Stimulated activated CD8-positive, alpha-beta memory T cell treated with anti-CD3 and anti-CD28 coated beads, Interleukin-2, amount 100 ng/mL, for 1 hour (primary cell): ENCODE measurements at places on chromosomes 2 and 18.

DNA sequence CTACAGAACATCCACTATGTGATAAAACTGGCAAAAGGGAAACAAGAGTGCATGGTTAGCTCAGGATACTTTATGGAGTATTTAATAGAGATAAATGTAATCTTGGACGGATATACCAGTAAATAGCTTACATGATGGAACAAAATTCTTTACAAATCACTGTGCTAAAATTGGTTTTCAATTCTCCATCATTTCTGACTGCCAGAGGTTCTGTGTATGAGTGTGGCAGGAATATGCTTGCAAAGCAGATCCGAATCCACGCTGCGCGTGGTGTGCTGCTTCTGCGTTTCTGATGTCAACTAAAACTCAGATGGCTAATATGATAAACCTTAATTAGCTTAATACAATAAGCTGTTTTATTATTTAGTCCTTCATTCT lies 2.1 kb downstream of the ZNF532 start:
- no peak for DNase-seq

GRCh38 chr2:129760669-129761068 lies 218.8 kb upstream of the RAB6C start:
- no peak for DNase-seq

- no peak for DNase-seq
These were observed 196.0 kb upstream of the HDAC4 start for GRCh38 chr2:239596792-239597191.

DNA sequence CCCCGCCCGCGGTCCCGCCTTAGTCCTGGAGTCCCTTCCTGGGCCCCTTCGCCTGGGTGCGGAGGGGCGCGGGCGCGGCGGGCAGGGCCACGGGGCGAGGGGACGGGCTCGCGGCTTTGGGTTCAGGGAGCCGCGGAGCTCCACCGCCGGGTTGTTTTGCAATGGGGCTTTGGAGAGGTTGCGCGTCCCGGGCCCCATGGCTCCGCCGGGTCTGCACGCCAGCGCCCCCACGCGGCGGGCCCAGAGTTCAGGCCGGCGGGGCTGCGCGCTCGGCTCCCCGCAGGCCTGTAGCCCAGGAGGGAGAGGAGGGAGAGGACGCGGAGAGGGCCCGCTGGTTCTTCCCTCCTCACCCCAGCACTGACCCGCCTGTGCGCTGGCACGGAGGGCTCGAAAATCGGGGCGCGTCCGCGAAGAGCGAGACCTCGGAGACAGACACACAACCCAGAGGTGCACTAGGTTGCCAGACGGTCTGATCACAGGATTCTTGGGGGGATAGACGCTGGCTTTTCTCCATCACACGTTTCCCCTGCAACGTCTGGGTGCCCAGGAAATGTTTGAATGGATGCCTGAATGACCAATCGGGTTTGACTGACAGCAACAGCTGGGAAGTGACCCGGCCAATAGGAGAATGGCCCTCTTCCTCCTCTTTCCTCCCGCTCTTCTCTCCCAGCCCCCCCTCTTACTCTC lies 4.9 kb upstream of the SIX2 start:
- DNase-seq, result no peak

- no peak for DNase-seq
These were observed 150.7 kb upstream of the RAB6C start for GRCh38 chr2:129828792-129829191.

GRCh38 chr2:177296040-177296439 lies 31.5 kb upstream of the NFE2L2 start:
- DNase-seq, result no peak

DNA sequence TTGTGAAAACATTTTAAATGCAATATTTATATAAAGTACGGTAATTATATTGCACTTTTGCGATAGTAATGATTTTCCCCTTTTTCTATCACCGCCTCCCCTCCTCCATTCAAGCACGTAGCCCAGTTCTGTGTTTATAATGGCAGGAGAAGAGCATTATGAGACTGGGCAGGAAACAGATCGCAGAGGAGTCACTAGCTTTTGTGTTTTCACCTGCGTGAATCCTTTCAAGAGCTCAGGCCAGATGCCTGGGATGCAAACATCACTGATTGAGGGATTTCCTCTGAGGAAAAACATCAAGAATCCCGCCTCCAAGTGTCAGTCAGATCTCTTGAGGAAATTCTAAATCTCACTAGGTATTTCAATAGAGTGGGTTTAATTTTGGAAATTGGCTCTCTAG lies 178.4 kb upstream of the FN1 start:
- DNase-seq, result no peak

GRCh38 chr2:160647967-160648685 lies 154.5 kb upstream of the RBMS1 start:
- no peak for DNase-seq

DNA sequence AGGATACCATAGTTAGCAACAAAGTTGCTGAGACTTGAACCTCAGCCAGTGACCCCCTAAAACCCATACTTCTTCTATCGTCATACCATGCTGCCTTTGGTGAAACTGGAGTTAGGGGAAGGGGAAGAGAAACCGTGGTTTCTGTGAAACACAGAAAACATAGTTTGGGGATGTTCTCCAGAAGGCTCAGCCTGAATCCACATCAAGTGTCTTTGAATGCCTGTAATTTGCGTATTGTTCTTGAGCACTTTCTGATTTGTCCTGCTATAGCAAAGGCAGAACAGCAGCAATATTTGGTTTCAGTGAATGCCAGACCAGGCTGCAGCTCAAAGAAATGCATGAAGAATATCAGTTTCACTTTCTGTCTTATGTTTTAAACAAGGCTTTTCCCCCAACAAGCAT lies 258.7 kb downstream of the TTC32 start:
- no peak for DNase-seq

- no peak for DNase-seq
These were observed 105.2 kb downstream of the CCDC85A start for GRCh38 chr2:56288838-56289580.

- DNase-seq, result no peak
These were observed 76.0 kb downstream of the UXS1 start for GRCh38 chr2:106117882-106118684.

DNA sequence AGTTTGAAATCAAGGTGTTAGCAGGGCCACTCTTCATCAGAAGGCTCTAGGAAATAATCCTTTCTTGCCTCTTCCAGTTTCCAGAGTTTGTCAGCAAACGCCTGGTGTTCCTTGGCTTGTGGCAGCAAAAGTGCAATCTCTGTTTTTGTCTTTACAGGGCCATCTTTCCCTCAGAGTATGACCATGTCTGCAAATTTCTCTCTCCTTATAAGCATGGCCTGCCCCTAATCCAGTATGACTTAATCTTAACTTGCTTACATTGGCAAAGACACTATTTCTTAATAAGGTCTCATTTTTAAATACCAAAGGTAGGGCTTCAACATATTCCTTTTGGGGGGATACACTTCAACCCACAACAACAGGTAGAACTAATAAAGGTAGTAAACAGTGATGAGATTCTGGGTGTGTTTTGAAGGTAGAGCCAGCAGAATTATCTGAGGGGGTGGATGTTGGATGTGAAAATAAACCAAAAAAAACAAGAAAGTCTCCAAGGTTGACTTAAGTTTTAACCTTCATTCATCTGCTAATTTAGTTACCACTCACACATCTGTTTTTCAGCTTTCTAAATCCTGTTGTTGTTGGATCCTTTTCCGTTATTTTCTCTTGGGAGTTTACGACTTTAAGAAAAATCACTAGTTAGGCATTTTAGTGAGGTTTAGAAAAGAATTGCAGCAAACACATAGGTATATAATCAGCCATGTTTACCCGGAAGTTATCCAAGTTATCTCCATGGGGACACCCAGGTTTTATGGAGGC lies 234.4 kb upstream of the FIGN start:
- DNase-seq, result no peak

- DNase-seq, result no peak
These were observed 1163.9 kb downstream of the DPP10 start for GRCh38 chr2:115606350-115606749.

GRCh38 chr2:225041851-225042799 lies at the start of gene DOCK10:
Gene DOCK10 (minus strand): TSS chr2:225042468. CDS start chr2:225042374, 94 bp downstream.
- peak; percentile 34 for DNase-seq

GRCh38 chr2:138081225-138082073 lies 117.2 kb downstream of the HNMT start:
- DNase-seq, result no peak

DNA sequence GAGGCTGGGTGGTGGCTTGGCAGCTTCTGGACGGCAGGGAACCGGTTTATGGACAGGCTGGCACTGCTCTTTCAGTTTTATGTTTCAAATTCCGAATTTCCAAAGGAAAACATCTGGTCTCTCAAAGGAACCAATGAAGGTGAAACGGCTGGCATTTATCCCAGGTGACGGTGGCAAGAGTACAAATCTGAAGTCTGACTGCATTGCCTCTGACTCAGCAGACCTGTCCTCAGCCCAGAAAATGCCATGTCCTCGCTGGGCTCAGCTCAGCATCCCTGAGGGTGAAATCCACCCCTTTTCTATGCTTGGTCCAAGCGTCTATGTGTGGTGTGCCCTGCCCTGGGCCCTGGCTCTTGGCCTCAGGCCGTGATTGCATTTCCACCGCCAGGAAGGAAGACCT lies 38.1 kb downstream of the NAPG start:
- no peak for DNase-seq

DNA sequence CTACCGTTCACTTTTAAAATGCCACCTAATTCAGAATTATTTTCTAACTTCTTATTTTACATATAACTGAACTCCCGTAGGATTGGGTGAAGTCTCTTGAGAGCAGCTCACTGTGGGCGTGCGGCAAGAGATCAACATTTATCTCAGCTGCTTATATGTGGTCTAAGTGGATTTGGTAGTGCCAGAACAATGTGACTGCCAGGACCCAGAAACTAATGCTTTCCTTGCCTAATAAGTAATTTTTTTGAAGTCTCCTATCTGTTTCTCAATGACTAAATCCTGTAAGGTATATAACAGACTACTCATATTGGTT lies 11.2 kb upstream of the NFE2L2 start:
- no peak for DNase-seq

DNA sequence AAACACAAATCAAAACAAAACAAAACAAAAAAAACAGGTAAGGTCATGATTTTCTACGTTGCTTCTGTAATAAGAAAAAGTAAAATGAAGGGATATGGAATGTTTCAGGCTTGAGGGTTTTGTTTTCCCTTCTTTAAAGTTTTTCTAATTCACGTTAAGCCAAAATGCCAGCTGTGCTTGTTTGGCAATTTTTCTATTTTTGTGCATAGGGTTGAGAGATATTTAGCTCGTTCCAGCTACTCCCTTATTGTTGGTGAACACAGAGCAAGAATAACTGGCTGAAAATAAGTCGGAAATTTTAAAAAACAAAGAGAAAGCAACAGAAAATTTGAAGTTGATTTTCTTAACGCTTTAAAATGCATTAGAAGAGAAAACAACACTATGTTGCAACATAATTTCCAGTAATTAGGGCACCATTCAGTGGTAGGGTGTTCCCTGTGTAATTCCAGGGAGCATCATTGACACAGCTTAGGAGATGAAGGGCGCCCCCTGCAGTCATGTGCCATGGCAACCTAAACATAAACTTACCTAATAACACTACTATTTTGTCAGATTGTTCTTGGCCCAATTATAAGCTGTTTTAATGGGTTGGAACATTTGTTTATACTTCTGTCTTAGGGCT lies 99.5 kb downstream of the DTNA start:
- no peak for DNase-seq

DNA sequence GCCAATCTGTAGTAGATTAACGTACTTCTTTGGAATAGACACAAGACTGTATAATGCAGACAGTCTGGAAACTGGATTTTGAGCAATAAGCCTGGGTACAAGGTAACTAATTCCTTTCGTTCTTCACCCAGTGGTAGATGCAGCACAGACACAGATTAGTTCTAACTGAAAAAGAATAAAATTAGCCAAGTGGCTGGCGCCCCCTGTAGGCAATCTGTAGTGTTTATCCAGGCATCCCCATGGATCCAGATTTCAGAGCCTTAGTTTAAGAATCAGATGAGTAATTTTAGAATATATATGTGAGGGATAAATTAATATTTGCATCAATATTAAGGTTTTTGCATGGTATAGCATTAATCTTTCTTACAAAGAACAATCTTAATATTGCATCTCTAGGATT lies 563.9 kb downstream of the DCC start:
- DNase-seq, result no peak

DNA sequence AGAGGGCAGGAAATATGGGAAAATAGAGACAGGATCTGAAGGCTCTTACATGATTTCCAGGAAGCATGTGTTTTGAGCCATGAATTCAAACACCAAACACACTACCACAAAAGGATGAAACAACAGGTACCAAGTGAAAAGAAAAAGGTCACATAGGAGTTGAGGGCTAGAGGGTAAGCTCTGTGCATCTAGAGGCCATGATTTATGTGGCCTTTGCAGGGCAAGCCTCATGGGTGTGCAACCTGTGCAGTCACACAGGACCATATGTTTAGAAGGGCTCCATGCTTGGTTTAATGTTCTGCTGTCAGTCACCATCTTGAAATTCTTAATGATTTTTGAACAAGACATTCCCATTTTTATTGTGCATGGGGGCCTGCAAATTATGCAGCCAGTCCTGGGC lies 134.5 kb upstream of the CCDC68 start:
- no peak for DNase-seq

GRCh38 chr2:31241625-31242270 lies 7.8 kb downstream of the EHD3 start:
- DNase-seq, result no peak

DNA sequence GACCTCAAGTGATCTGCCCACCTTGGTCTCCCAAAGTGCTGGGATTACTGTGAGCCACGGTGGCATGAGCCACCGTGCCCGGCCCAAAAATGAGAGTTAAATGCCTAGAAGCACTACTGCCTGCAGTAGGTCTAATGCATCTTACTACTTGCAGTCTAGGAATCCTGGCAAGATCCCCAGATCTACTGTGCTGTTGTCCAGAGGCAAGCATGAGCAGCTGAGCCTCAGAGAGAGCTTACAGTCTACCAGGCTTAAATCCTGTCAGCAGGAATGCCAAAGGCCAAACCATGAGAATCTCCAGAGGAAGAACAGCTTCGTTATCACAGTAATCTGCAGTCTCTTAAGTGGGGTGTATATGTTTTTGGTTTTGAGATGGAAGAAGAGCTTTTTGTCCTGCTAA lies 54.4 kb downstream of the XRCC5 start:
- no peak for DNase-seq

GRCh38 chr18:62324917-62325805 lies at the start of gene TNFRSF11A:
Gene TNFRSF11A (plus strand): TSS chr18:62325310. CDS start chr18:62325353, 43 bp downstream.
- peak; percentile 39 for DNase-seq

GRCh38 chr18:2312440-2312839 lies 258.9 kb downstream of the METTL4 start:
- no peak for DNase-seq

GRCh38 chr2:71156573-71156972 lies 26.1 kb downstream of the MPHOSPH10 start:
- no peak for DNase-seq

- no peak for DNase-seq
These were observed 218.2 kb downstream of the ATAD2B start for GRCh38 chr2:23708771-23709170.
